ENCODE measurements at places on chromosomes 5 and 9.

GRCh38 chr9:111939322-111939721 is 42.7 kb downstream of the UGCG start:
- no peak for DNase-seq

DNA sequence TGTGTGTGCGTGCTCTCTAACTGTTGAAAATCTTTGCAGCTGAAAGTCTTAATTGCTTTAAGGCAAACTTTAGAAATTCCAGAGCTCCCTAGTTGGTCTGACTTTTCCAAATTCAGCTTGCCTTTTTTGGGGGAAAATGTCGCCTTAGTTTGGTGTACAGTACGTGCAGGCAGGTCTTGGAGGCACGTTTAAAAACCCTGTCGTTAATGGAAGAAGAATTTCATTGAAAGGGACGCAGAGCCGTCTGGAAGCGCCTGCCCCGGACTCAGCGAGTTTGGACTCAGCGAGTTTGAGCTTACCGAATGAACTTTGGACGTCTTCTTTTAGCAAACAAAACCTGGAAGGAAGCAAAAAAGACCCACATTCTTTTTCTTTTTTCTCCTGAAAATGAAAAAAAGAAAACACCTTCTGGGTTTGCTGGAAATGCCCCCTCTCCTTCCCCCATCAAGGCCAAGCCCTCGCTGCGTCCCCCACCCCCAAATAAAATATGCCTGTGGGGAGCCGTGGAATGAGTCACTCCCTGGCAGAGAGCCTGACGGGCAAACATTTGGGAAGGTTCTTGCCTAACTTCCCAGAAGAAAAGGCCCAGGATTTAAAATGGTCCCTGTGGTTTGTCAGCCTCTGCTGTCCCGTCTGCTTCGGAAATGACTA is 1.5 kb downstream of the NEK6 start:
- no peak for DNase-seq

DNA sequence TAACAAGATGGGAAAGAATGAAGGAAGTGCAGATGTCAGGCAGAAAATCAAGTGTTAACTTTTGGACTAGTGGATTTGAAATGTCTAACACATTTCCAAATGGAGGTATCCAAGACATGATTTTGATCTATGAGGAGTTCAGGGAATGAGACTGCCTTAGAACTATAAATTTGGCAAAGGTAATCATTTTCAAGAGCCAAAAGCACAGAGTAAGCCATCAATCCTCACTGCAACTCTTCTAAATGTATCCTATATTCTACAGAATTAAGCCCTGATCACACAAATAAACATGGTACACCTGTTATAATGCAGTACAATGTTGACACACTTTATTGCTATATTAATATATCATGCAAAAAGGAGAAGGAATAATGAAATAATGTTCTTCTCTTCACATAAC is 55.6 kb downstream of the SETX start:
- DNase-seq: no peak

DNA sequence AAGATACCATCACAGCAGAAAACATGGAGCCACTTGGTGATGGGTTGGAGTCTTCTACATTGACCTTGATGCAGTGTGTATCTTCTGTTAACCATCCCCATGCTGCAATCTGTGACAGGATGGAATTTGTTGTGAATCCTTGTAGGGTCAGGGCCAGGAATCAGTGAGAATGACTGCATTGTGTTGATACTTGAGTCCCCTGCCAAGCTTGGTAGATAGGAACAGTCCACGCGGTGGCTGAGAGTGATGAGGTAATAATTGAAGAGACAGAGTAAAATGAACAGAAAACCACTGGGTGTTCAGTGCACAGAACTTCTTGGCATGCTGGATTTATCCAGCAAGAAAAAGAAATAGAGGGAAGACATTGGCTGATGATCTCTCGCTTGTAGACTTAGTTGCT is 217.5 kb downstream of the MAN2A1 start:
- DNase-seq: no peak

GRCh38 chr5:164721116-164721515 is 1215.7 kb downstream of the MAT2B start:
- DNase-seq: no peak

DNA sequence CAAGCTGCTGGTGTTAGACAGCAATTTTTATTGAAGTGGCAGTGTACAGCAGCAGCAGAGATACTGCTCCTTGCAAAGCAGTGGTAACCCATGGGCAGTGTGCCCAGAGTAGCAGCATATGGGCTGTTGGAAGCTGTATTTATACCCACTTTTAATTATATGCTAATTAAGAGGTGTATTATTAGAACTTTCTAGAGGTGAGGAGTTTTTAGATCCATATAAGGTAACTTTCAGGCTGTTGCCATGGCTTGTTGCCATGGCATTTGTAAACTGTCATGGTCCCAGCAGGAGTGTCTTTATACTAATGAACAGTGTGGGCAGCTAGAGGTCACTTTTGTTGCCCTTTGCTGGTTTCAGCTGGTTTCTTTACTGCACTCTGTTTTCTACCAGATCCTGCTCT is 3.7 kb upstream of the PJA2 start:
- no peak for DNase-seq

DNA sequence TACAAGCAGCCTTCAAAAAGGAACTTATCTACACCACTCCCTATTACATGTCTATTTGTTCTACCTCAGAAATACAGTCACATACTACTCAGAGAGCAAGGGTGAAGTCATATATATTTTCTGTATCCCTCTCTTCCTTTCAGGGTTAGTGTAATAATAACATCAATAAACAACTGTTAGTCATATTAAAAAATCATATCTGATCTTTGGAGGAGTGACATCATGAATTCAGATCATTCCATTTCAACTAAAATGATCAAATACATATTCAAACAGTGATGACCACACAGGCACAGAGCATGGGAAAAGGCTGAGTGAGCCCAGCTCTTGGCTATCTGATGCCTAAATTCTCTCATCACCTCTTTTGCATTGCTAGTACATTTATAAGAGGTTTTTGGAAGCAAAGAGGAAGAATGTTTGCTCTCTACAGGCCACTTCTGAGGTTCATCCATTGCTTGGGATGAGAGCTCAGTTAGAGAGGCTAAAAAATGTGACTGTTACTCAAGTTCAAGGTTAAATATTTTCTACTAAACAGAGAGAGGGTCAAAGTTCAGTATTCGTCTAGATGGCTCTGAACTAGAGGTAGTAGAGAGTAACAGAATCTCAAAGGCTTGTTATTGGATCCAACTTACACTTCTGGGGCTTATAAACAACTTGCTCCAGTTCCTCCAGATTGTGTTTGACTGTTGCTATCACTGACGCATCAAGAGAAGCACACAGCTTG is 39.0 kb downstream of the RIGI start:
- no peak for DNase-seq
